SJSA1 (cell line): ENCODE measurements at places on chromosomes 4 and X. TPM values are rescaled to one million over a fixed set of nuclear protein-coding genes. Genes with fewer than 3 reads are reported as not detected.

GRCh38 chr4:120228086-120228485 is 161.4 kb upstream of the MAD2L1 start:
- no peak for DNase-seq

Gene TEX11
- 30.2 and 41.4 TPM in 2 replicates for total RNA-seq

Gene EFHC2
- total RNA-seq = not detected in 2 replicates

GRCh38 chr4:38764277-38764676 is 18.5 kb downstream of the TLR10 start:
- no peak for DNase-seq

DNA sequence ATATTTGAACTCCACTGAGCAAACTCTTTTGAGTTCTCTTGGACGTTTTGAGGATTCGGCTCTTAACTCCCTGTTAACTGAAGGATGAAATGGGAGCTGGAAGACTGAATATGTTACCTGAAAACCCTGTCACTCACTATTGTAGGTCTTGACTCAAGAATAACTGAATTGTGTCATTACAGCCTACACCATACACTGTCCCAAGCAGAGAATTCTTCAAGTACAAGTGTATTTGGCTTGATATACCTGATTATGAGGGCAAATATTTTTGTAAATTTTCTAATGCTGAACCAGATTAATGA is 276.1 kb downstream of the CFAP299 start:
- DNase-seq = no peak

GRCh38 chr4:183986971-183987946 is 82.2 kb downstream of the STOX2 start:
- DNase-seq = no peak

Gene CENPI
- 40.7 and 43.6 TPM in 2 replicates for total RNA-seq

DNA sequence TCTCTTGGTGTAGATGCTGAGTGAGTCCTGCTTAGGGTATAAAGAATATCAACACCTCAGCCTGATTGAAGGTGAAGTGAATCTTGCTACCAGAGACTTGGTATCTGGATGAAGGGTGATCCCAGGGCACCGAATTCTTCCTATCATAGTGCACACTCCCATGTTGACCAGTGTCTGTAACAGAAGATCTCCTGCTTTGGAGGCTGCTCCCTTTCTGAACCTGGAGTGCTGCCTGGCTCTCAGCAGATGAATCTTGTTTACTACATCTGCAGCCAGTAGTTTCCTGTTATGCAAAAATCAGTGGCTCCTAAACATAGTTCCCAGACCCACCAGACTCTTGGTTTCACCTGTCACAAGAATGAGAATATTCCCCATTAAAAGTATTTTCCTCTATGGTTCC is 191.7 kb upstream of the GK2 start:
- DNase-seq = no peak

- no peak for DNase-seq
These were observed 78.1 kb upstream of the ADGRA3 start for GRCh38 chr4:22593933-22594332.

DNA sequence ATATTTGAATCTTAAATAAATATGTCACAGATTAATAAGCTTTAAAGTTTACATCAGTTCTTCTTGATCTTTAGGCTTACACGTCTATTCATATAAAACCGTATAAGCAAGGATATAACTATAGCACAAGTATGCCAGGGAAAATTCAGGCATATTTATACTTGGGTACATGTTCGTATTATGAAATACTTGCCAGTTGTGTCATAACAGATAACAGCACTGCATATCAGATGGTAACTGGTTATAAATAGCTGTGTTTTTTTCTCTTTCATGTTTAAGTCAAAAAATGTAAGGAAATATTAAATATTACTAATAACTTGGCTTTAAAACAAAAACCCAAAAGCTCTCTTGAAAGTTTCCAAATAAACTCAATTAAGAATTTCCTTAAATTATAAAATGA is 17.5 kb downstream of the BRWD3 start:
- DNase-seq = no peak

DNA sequence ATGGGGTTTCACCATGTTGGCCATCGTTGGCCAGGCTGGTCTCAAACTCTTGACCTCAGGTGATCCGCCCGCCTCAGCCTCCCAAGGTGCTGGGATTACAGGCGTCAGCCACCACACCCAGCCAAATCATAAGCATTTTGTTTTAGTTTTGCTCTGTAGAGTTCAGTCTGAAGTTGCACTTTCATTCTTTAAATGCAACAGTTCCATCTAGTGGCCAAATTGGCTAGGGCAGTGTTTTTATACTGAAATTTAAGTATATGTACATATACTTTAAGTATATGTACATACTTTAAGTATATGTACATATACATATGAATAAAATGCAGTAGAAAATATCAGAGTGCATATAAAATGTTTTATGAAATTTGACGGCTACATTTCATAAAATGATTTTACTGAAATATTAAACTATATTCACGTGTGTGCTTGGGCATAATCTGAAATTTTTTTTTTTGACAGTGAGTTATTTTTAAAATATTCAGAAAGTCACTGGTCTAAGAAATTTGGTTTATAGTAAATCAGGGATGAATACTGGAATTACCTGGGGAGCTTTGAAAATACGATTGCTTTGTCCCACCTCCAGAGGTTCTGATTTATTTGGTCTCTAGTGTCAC is 145.5 kb downstream of the NWD2 start:
- DNase-seq = no peak

Gene TKTL2
- not detected in 2 replicates for total RNA-seq

DNA sequence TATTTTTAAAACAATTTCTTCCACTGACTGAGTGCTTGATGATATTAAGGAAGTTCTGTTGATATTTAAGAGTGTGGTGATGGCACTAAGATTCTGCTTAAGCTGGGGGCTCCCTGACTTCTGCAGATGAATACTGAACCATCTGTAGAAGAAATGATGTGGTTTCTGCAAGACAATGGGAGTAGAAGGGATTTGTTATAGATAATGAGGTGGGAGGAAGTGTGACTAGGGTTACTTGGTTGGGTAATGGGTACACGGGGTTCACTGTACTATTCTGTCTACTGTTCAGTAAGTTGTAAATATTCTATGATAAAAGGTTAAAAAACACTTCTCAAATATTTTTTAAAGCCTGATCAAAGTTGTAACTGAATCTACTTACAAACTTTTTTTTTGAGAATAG is 60.9 kb upstream of the TXK start:
- DNase-seq = no peak

Gene HSD17B11
- total RNA-seq = 66.9 and 71.9 TPM in 2 replicates

- DNase-seq = no peak
These were observed 61.9 kb upstream of the IRF2 start for GRCh38 chr4:184536065-184536880.

- peak; percentile 74 for DNase-seq
These were observed 137.7 kb downstream of the BTC start for GRCh38 chr4:74656596-74656995.

DNA sequence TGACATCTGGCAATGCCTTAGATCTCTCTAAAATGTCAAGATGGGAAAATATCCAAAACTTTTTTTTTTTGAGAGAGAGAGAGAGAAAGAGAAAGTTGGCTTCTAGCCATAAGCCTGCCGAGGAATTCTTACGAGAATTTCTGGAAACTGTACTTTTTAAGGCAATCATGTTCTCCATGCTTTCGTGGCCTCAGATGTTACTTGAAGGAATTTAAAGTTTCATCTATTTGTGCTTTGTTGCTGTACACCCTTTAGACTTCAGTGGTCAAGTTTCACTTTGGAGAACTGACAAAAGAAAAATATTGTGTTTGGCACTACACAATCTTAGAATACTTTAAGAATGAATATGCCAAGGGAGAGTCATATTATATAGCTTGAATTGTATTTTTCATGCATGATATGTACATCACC is 53.9 kb downstream of the FAT4 start:
- DNase-seq = no peak

DNA sequence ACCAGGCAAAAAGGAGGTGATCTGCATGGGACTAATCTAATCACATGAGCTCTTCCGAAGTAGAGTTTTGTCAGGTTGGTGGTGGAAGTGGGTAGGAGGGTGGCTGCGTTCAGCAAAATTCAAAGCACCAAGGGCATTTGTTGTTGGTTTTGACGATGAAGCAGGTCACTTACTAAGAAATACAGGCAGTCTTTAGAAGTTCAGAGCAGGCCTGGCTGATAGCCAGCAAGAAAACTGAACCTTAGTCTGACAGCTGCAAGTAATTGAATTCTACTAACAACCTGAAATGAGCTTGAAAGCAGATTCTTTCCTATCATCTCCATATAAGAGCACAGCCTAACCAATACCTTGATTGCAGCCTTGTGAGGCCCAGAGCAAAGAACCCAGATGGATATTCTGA is 505.8 kb downstream of the KLHL13 start:
- DNase-seq = no peak

GRCh38 chr4:182548156-182548555 is 305.0 kb downstream of the TENM3 start:
- DNase-seq = no peak

DNA sequence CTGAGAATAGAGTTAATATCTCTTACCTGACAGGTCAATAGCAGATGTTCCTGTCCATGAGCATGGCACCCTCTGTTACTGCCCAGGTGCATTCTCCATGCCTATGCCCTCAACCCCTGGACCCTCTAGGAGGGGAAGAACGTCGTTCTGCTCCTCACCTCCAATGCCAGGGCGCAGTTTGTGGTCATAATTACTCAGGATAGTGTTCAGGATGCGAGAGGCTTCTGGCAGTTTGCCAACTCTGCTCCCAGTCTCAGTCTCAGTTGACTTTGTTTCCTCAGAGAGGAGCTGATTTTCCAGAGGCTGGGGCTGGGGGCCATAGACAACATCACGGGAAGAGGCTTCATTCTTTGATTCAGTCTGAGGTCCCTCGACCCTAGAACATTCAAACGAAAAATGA is 4.4 kb downstream of the GABRE start:
- DNase-seq = no peak

Gene TCEAL6
- total RNA-seq = not detected in 2 replicates
